ENCODE measurements at places on chromosomes 16 and 17. TPM values are rescaled to one million over a fixed set of nuclear protein-coding genes. Genes with fewer than 3 reads are reported as not detected.

Gene CCL7
- not detected for total RNA-seq

Gene SNAI3
- total RNA-seq = 19.4 TPM

Gene RCVRN
- not detected for total RNA-seq

DNA sequence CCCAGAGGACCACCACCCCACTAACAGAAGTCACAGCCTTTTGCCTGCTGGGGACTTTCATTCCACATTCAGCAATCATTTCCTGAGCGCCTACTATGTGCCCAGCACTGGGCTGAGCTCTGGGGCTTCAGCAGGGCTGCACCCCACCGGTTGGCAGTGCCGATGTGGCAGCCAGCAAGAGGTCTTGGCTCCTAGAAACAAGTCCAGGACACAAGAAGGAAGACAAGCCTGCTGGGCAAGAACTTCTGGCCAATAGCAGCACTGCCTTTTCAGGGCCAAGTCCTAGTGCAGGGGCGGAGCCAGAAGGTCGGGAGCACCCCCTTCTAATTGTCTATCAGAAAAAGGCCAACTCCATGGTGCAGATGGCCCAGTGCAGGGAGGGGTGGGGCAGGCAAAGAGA is 13.0 kb upstream of the HOXB9 start:
- H3K4me1 ChIP-seq = peaks cover 20% of the 10 kb centered on the region
- H3K27ac ChIP-seq = no peak overlapping the region
- peak; percentile 49 for DNase-seq
- peaks cover 100% of the 10 kb centered on the region for H3K27me3 ChIP-seq
- no peak overlapping the region for H3K4me3 ChIP-seq
- H3K36me3 ChIP-seq = no peaks in the 10 kb centered on the region

- no peak for DNase-seq
- no peaks in the 10 kb centered on the region for H3K27me3 ChIP-seq
- no peak overlapping the region for H3K27ac ChIP-seq
- no peaks in the 10 kb centered on the region for H3K36me3 ChIP-seq
Observed at GRCh38 chr16:83779886-83780285, 27.9 kb upstream of the HSBP1 start.

DNA sequence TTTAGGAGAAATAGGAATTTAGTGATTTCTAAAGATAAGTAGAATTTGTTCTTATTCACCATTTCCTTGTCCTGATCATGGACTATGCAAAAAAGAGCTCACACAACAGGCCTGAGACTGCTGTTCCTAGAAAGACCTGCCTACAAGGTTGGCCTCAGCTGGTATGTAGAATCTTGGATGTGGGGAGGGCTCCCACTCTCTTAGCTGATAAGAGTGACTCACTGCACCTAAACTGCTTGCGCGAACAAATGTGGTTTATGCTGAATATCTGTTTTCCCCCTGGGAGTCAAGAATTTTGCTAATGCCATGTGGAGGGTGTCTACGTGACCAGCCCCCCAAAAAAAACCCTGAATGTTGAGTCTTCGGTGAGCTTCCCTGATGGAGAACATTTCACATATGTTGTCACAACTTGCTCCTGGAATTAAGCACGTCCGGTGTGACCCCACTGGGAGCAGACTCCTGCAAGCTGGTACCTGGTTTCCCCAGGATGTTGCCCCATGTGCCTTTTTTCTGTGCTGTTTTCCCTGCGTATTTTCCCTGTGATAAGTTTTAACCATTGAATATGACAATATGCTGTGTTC is 68.8 kb upstream of the HSBP1 start:
- no peak overlapping the region for H3K27ac ChIP-seq
- no peaks in the 10 kb centered on the region for H3K4me1 ChIP-seq
- no peaks in the 10 kb centered on the region for H3K36me3 ChIP-seq
- no peaks in the 10 kb centered on the region for H3K27me3 ChIP-seq
- DNase-seq = no peak
- no peak overlapping the region for H3K4me3 ChIP-seq

DNA sequence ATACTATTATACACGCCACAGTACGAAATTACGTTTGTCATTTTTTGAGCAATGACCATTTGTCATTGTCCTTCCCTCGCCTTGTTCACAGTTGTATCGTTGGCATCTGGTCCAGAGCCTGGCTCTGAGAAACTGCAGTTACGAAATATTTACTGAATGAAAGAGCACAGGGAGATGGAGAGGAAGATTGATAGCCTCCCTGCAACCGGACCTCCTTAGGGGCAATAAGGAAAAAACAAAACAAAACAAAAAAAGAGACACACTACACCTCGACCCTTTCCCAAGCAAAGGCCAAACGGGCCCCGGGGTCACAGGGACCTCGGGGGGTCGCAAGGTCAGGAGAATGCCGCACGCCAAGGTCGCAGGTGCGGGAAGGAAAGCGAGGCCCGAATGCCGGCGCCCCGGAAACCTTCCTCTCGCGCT is 857 bp downstream of the GOT2 start:
- peak; percentile 54 for DNase-seq
- peak overlapping the region; percentile 92 for H3K4me3 ChIP-seq
- no peaks in the 10 kb centered on the region for H3K27me3 ChIP-seq
- H3K4me1 ChIP-seq = peaks cover 13% of the 10 kb centered on the region
- no peaks in the 10 kb centered on the region for H3K36me3 ChIP-seq

DNA sequence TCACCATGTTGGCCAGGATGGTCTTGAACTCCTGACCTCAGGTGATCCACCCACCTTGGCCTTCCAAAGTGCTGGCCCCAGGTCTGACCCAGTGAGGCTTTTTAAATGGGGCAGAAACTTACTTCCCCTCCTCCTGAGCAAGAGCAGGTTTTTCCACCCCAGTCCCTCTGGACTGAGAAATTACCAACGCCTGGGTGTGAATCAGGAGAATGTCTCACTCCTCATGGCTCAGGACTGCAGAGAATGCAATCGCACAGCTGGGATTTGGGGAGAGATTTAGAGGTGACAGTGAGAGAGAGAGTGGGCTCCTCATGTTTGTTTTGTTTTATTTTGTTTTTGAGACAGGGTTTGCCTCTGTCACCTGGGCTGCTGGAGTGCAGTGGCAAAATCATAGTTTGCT is 203.6 kb downstream of the RAB11FIP4 start:
- no peak overlapping the region for H3K4me3 ChIP-seq
- no peak for DNase-seq
- no peaks in the 10 kb centered on the region for H3K27me3 ChIP-seq
- H3K36me3 ChIP-seq = no peaks in the 10 kb centered on the region

Data from GM23338 (cell line).